HT1080 (cell line): ENCODE measurements at places on chromosomes 1 and 21. TPM values are rescaled to one million over a fixed set of nuclear protein-coding genes. Genes with fewer than 3 reads are reported as not detected.
A peak's percentile ranks its signal among the peaks of the same experiment; 100 is the strongest.

- DNase-seq = no peak
Measured at GRCh38 chr1:12556957-12557935, 60.8 kb downstream of the DHRS3 start.

SLC6A9 gene
- total RNA-seq = 4.1 and 6.4 TPM in 2 replicates

GRCh38 chr1:98700228-98700627, 38.7 kb downstream of the SNX7 start:
- peak; percentile 4 for DNase-seq

GRCh38 chr1:18945401-18945849, 11.1 kb downstream of the IFFO2 start:
- no peak for DNase-seq

VSIG8 gene
- total RNA-seq = 0.03 and 0.07 TPM in 2 replicates
